ENCODE measurements at places on chromosomes 1 and 21. TPM values are rescaled to one million over a fixed set of nuclear protein-coding genes. Genes with fewer than 3 reads are reported as not detected.

CACNA1E gene
- 0.30 TPM for total RNA-seq

TSPAN1 gene
- total RNA-seq: not detected

FAM20B gene
- 34.5 TPM for total RNA-seq

RAB7B gene
- total RNA-seq: not detected

MPZ gene
- 5.6 TPM for total RNA-seq

NHLH1 gene
- 0.21 TPM for total RNA-seq

ADSS2 gene
- total RNA-seq: 110 TPM

KCNJ15 gene
- not detected for total RNA-seq

SLC41A1 gene
- total RNA-seq: 23.3 TPM

CA6 gene
- not detected for total RNA-seq

MANEAL gene
- total RNA-seq: 9.9 TPM

RAP1GAP gene
- total RNA-seq: 10.1 TPM

MXRA8 gene
- 80.1 TPM for total RNA-seq

SPRR2A gene
- not detected for total RNA-seq

CAMTA1 gene
- 102 TPM for total RNA-seq

KCNE2 gene
- total RNA-seq: not detected

LCK gene
- total RNA-seq: 70.5 TPM

TGFB2 gene
- 2.1 TPM for total RNA-seq

LMOD1 gene
- 0.42 TPM for total RNA-seq

CR2 gene
- 1.00 TPM for total RNA-seq

PRKAA2 gene
- total RNA-seq: 3.2 TPM

LRRC38 gene
- total RNA-seq: 0.28 TPM

BLACAT1 gene
- 6.7 TPM for total RNA-seq

CADM3 gene
- 4.1 TPM for total RNA-seq

OR2T33 gene
- total RNA-seq: not detected

LHX8 gene
- total RNA-seq: not detected

MCOLN2 gene
- 0.70 TPM for total RNA-seq

ZBTB48 gene
- total RNA-seq: 40.4 TPM

SDE2 gene
- total RNA-seq: 38.4 TPM

LDLRAD1 gene
- total RNA-seq: not detected

KCNA10 gene
- total RNA-seq: not detected

PTGFR gene
- total RNA-seq: not detected

SPRR5 gene
- total RNA-seq: not detected

FCRL4 gene
- total RNA-seq: not detected

SFT2D2 gene
- 14.6 TPM for total RNA-seq

AQP10 gene
- not detected for total RNA-seq

SLAMF7 gene
- total RNA-seq: not detected

TAS1R3 gene
- total RNA-seq: not detected

CD244 gene
- not detected for total RNA-seq

ST6GALNAC3 gene
- 4.3 TPM for total RNA-seq

ENAH gene
- total RNA-seq: 160 TPM

CFAP57 gene
- 0.14 TPM for total RNA-seq

SLC25A33 gene
- 23.2 TPM for total RNA-seq

MEGF6 gene
- 27.1 TPM for total RNA-seq

FCRL5 gene
- total RNA-seq: 0.14 TPM

GLIS1 gene
- total RNA-seq: 0.04 TPM

TTC3 gene
- 32.3 TPM for total RNA-seq

DIO1 gene
- 0.41 TPM for total RNA-seq

CENPF gene
- 76.7 TPM for total RNA-seq

SLC45A1 gene
- 0.90 TPM for total RNA-seq

WLS gene
- 9.5 TPM for total RNA-seq

IVL gene
- total RNA-seq: not detected

PARK7 gene
- total RNA-seq: 298 TPM

TEX38 gene
- total RNA-seq: not detected

LEFTY1 gene
- total RNA-seq: 2,746 TPM
